Stimulated activated CD8-positive, alpha-beta memory T cell treated with anti-CD3 and anti-CD28 coated beads, Interleukin-4, amount 100 ng/mL, for 48 hours (primary cell): ENCODE measurements at places on chromosomes 7 and 10.

GRCh38 chr7:33334349-33334748 is 205.0 kb downstream of the BBS9 start:
- no peak for DNase-seq

DNA sequence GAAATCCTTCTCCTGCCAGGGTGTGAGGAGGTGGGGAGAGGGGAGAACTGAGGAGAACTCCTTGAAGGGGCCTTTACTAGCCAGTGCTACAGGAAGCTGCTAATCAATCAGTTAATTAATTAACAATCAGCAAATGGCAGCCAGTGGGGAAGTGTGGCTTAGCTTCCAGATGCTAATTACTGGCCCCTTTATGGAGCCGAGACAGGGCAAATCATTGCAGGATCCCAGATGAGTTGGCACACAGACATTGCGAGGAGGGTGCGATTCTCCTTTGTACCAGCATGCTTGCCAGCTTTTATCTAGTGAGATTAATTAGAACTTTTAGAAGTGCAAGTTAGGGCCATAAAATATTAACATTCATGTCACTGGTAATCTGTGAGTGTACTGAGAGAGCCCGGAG is 84.0 kb downstream of the XRCC2 start:
- DNase-seq: no peak

GRCh38 chr10:113125612-113126011 is 175.6 kb downstream of the TCF7L2 start:
- DNase-seq: no peak

DNA sequence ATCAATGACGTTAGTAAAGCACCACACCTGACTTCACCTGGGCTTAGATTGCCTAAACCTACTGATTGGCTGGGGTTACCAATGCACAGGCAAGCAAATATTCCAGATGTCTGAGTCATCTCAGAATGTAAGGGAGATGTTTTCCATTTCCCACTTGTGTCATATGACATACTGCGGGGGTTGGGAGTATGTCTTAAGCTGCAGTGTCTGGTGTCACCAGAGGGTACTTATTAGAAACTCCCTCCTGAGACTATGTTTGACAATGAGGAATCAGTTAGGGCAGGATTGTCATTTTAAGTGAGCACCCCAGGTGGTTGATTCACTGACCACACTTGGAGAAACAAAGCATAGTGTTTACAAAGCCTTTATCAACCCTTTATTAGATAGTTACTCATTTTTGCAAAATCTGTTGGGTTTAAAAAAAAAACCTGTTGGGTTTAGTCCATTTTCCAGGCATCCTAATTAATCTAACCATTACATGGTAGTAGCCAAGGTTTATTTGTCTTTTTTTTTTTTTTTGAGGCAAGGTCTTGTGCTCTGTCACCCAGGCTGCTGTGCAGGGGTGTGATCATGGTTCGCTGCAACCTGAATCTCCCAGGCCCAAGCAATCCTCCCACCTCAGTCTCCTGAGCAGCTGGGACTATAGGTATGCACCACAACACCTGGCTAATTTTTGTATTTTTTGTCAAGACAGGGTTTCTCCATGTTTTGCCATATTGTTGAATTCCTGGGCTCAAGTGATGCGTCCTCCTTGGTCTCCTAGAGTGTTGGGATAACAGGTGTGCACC is 72.5 kb downstream of the CDK6 start:
- no peak for DNase-seq

GRCh38 chr10:61024856-61025201 is 80.8 kb upstream of the RHOBTB1 start:
- no peak for DNase-seq
